ENCODE measurements at places on chromosomes 5 and 9.

DNA sequence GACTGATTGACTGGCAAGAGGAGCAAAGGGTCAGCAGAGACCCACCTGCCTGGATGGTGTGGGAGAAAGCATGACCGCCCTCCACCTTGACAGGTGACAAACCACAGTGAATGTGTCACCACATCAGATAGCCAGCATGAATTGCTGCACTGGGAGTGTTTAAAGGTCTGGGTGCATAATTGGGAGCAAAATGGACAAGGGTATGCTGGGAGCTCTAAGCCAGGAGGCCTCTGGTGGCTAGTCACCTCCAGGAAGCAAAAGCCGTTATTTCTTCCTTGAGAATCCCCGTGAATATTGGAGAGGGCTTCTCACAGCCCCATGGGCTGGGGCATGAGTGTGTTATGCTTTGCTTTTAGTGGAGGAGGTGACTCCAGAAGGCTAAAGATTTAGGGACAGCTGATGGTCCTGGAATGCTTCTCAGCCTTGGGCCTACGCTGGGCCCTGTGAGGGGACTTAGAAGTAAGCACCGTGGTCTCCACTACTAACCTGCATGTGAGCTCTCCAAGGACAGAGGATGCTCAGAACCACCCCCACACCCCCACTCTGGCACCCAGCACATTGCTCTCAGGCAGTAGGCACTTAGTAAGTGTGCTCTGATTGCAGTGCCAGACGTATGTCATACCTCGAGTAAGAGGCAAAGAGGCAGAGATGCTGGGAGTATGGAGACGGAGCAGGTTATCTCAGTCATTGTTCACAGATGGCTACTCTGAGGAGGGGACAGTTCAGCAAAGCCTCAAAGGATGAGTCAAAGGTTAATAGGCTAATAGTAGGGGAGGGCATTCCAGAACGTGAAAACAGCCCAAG is 9.1 kb upstream of the IRF1 start:
- peak; percentile 25 for DNase-seq

DNA sequence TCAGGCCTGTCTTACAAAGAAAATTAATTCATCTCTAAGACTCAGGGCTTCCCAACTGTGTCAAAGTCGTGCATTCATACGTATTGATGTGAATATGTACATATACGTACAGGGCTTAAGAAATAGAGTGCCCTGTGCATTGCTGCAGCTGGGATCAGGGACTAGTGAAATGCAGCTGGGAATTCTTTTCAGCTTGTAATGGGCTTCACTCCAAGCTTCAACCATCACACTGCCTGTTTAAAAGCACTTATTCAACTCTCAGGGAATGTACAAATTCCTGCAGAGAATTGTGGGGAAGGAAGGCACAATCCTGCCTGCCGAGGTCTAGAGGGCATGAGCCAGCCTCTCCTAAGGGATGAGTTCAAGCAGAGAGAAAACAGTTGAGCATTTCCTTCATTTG is 59.6 kb upstream of the MAN2A1 start:
- DNase-seq = no peak

DNA sequence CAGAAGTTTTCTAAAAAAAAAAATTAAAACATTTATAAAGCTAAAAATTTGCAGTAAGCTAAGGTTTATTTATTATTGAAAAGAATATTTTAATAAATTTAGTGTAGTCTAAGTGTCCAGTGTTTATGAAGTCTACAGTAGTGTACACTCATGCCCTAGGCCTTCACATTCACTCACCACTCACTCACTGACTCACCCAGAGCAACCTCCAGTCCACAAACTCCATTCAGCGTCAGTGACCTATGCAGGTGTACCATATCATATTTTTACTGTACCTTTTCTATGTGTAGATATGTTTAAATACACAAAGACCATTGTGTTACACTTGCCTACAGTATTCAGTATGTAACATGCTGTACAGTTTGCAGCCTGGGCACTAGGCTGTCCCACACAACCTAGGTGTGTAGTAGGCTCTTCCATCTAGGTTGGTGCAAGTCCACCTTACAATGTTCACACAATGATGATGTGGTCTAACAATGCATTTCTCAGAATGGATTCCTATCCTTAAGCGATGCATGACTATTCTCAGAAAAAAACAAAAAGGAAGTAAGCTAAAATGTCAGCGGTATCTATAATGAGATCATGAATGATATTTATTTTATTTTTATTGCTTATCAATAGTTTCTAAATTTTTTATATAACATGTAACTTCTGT is 336.7 kb downstream of the AGTPBP1 start:
- no peak for DNase-seq

DNA sequence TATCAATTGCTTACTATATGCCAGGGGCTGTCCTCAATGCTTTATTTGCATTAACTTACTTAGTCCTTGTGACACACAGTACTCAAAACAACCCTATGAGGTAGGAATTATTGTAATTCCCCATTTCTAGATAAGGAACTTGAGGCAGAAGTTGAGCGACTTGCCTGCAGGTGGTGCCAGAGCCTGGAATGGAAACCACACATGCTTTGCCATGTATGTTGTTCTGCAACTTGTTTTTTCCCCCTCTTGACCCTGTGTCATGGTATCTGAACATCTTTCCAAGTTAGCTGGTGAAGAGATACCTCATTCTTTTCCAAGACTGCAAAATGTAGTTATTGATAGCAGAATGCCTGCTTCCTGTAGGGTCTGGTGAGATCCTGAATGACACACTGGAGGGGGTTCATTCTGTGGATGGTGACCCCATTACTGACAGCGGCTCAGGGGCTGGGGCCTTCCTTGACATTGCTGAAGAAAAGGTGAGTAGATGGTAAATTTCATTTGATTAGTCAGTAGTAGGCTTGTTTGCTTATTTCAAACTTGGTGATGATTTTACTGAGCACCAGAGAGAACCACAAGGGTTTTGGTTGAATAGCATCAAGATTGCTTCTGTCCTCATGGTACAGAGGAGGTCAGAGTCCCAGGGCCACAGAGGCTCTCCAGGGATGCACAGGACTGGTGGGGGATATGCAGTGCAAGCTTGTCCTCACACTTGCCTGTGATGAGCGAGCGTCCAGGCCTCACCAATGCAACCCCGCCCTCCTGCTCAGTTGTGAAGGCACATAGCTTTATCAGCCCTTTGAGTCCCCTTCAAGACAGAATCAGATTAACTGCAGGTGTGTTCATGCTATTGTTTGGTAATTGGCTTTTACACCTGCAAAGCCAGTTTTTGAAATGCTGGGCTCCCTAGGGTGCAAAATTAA is 57.0 kb downstream of the COL15A1 start:
- peak; percentile 50 for DNase-seq

GRCh38 chr9:69297300-69297980 is 27.6 kb upstream of the ENTREP1 start:
- no peak for DNase-seq

- no peak for DNase-seq
Measured at GRCh38 chr5:172705576-172706084, 64.6 kb downstream of the NEURL1B start.

- no peak for DNase-seq
Measured at GRCh38 chr5:25190521-25191000, 545.8 kb upstream of the CDH10 start.

DNA sequence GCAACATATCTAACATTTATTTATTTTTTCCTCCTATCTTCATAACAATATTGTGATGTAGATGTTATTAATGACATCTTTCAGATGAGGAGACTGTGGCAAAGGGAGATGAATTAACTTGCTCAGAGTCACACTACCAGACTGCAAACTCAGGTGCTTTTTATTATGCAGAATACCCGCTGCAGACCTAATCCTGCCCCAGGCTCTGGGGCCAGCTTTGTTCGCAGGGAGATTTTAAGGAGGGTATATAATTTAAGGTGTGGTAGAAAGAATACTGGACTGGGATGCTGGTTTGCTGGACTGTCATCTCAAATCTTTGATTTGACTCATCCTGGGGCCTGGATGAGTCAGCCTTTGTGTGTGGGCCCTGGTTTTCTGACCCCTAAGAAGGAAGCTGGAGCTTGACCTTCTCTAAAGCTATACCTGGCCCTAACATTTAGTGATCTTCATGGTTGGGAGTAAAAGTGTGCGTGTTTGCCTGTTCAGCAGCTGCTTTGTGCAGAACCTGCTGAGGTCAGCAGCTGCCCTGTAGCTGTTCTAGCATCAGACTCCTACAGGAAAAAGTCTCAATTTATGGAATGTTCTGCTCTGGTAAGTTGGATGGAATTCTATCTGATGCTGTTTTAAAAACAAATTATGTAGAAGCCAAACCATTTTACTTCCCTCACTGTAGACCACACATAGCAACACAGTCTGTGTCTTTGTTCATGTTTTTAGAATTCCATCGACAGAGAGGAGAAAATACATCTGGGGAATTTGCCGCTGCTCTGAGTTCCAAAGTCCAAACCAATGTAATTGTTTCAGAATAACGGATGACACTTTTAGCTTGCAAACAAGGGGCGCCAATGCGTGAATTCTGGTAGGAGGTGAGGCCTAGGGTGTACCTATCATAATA is 4.5 kb downstream of the SLC36A1 start:
- DNase-seq = no peak

DNA sequence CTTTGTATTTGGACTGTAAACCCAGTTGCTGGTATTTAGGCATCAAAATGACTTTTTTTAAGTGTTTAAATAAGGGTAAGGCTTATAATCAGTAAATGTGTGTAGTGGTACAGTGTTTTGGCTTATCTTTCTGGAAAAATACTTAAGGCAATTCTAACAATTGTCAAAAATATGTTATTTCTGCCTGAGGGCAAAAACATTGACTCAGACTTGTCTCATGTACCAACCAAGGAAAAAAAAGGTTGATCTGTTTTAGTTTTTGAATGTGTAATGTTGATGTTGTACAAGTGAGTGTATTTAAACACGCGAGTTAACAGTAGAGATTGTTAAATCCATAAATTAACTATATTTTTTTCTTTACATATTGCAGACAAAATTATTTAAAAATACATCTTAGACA is 277.8 kb upstream of the TYRP1 start:
- no peak for DNase-seq

- DNase-seq = no peak
Measured at GRCh38 chr5:146365618-146366017, 27.0 kb downstream of the POU4F3 start.

DNA sequence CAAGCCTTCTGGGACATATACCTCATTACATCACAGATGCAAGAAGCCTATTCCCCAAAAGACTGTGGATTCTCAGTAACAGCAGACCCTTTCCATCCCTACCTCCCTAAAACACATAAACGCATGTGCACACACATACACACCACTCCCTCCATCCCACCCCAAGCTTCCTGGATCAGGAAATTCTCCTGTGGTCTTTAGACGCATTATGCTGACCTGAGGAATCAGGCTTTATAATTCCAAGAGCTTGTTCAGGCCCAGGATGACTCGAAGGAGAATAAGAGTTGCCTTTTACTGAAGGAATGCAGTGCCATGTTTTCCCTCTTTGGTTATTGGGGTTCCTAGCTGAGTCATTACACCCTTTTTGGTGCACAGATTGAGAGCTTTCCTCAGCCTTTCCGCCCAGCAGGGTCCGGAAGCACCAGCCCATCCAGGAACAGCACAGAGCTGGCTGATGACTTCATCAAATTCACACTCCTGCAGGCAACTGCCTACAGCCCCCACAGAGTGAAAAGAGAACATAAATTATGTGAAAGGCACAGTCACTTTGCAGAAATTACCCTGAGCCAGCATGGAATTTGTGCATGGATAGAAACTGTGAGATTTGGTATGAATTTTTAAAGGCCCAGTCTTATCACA is 385.0 kb upstream of the TRPC7 start:
- no peak for DNase-seq

- DNase-seq = no peak
Measured at GRCh38 chr9:134987906-134988700, 70.4 kb upstream of the FCN1 start.

GRCh38 chr9:90972057-90972456 is 170.4 kb downstream of the SYK start:
- no peak for DNase-seq

DNA sequence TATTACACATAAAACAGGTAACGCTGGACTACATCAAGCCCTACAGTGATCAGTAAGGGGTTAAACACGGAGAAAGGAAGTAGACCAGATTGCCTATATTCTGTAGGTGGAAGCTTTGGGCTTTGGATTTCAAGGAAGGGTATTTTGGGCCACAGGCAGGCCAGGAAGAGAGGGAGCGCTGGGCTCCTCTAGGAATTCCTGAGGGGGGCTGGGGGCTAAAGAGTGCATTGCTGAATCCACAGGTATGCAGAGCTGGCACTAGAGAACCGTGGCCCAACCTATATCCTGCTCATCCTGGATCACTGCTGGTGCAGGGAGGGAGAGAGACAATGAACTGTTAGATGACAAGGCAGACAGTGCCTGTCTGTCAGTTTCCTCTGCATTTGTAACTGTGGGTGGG is 367.1 kb downstream of the CSNK1G3 start:
- no peak for DNase-seq

- no peak for DNase-seq
Measured at GRCh38 chr5:1067141-1068121, 44.4 kb downstream of the SLC12A7 start.

DNA sequence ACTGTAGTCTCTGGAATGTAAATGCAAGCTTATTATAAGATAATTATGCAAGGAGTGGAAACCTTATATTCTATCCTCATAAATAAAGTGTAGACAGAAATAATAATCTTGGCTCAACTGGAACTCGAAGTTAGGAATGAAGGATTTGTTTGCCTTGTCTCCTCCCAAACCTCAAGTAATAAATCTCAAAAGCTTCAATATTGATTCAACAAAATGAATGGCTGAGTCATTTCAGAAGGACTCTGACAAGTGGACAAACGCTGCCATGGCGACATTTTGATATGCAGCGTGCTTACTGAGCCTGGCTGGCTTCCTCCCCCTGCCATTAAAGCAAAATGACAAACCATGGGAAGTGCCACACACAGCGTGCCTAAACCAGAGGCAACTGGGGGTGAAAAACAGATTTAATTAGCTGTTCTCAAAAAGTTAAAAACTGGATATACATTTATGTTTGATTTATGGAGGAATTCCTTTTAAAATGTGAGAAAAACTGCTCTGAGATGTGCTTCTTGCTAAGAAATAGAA is 10.5 kb upstream of the ADGRV1 start:
- DNase-seq = peak; percentile 79

DNA sequence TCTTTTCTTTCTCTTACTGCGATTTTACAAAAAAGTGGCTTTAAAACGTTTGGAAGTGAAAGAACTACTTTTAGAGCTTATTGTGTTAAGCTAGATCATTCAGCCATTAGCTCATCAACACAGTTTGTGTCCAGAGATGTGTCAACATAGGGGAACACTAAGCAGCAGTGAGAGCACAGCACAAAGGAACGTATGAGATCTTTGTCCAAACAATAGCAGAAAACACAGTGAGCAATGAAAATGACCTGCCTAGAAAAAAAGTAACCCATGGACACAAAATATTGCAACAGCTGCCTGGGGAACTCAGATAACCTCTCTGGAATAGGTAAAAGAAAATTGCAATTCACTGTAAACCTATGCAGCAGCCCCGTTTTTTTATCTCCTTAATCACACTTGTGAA is 372.5 kb downstream of the ARHGEF28 start:
- DNase-seq = no peak

GRCh38 chr9:89839449-89839848 is 234.6 kb downstream of the GADD45G start:
- DNase-seq = peak; percentile 53

- no peak for DNase-seq
Measured at GRCh38 chr9:27787891-27788290, 214.6 kb upstream of the C9orf72 start.

Data from colonic mucosa (tissue), 4 donors.